ENCODE measurements at places on chromosomes 16 and 17.

DNA sequence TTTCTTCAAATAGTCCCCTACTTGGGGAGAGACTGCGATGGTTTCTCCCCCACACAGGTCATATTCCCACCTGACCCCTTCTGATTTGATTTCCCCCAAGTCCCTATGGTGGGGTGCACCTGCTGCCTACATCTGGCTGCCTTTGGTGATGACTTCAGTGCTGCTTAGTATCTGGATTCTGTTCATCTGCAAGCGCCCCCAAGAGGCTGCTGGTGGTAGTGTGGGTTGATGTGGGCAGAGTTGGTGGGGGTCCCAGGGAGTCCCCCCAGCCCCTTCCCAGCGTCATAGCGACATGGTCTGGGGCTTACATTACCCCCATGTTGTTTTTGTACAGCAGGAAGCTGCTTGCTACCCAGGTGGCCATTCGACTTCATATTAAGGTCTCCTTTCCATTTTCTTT is 99.2 kb downstream of the NTN1 start:
- DNase-seq: no peak

DNA sequence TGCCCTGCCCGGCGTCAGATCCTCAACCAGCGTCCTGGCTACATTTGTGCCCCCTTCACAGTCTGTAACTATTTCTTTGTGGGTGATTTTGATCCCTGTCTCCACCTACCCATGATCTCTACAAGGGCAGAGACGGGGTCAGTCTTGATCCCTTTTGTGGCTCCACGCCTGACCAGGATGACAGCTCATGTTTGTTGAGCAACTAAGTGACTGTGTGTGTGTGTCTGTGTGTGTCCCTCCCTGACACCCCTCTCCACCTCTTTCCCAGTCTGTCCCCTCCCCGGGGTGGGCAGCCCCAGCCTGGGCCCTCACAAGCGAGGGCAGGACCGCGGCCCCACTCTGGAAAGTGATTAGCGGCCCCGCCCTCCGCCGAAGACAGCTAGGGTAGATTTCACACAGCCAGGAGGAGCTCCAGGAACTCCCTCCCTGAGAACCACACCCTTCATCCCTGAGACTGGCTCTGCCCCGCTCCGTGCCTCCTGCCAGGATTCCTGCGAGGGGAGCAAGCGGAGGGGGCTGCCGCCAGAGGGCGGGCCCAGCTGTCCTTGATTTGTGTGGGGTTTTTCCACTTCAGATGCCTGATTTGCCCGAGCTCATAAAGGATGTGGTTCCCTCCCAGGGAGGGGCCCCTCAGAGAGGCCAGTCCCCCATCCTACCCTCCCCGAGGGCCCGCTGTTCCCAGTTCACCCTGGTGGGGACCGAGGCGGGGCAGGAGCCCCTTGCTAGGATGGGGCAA is 5.3 kb upstream of the HS3ST6 start:
- DNase-seq: peak; percentile 58

GRCh38 chr16:15897834-15898254 is 9.4 kb upstream of the CEP20 start:
- no peak for DNase-seq

- DNase-seq: no peak
Observed at GRCh38 chr16:85638695-85639409, 25.7 kb downstream of the GSE1 start.

DNA sequence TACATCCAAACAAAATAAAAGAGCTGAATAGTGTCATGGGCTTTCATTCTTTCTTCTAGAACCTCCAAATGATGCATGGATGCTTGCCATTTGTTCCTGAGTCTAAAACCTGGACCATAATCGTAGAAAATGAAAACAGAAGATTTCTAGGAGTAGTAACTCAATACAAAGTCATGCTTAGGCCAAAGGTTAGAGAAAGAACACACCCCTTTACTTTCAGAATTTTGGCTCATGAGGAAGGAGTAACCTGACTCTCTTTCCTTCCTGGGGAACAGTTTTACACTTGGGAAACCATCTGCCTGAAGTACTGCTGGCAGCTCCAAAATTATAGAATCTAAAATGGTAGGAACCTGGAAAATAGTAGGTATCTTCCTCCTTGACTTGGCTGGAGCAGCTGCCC is 137.2 kb downstream of the SNX11 start:
- no peak for DNase-seq

DNA sequence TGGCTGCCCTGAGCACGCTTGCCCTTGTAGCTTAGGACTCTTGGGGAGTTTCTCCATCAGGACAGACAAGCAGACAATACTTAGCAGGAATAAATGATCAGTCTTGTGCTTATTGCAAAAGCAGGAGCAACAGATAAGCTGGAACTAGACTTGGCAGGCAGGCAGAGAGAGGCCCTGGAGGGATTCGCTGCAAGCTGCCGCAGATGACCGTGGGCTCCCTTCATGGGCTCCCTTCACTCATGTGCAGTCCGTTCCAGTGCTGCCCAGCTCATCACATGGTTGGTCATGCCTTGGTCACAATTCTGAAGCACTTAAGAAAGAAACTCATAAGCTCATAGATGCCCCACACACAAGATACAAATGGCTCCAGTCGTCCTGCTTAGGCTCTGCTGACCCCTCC is 2.4 kb upstream of the SLC5A10 start:
- no peak for DNase-seq

GRCh38 chr16:24624102-24624501 is 84.7 kb downstream of the RBBP6 start:
- no peak for DNase-seq

DNA sequence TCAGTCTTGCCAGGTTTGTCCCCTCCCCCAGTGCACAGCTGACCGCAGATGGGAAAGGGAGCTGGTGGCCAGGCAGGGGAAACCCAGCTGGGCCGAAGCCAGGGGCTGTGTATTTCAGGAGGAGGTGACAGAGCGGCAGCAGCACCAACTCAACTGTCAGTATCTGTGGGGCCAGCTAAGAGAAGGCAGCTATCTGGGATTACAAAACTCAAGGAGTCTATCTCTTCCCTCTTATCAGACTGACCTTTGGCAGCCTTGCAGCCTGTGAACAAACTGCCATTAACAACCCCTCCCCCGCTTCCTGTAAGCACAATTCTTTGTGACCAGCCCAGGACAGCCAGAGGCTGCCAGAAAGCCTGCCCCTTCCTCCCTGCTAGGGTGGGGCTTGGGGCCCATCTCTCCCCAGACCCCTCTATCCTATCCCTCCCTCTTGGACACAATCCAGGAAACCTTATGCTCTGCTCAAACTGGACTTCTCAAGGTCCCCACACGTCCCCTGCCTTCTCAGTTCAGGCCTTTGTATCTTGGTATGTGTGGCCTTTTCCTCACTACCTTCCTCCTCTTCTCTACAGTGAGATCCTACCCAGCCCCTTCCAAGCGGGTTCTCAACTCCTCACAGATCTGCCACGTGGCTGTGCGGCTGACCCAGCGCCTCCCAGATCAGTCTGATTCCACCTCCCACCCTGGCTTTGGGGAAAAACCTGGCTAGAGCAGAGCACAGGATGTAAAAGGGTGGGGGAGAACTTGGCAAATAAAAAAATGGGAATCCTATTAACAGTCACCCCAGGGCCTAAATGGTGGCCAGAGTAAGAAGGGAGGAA is 10.5 kb downstream of the ST3GAL2 start:
- DNase-seq: peak; percentile 98

GRCh38 chr16:57743458-57743857 is 7.9 kb downstream of the KATNB1 start:
- no peak for DNase-seq

- DNase-seq: no peak
Observed at GRCh38 chr17:2187758-2188157, 115.8 kb downstream of the SMG6 start.

GRCh38 chr16:17467923-17468540 is 2.7 kb downstream of the XYLT1 start:
- peak; percentile 87 for DNase-seq

DNA sequence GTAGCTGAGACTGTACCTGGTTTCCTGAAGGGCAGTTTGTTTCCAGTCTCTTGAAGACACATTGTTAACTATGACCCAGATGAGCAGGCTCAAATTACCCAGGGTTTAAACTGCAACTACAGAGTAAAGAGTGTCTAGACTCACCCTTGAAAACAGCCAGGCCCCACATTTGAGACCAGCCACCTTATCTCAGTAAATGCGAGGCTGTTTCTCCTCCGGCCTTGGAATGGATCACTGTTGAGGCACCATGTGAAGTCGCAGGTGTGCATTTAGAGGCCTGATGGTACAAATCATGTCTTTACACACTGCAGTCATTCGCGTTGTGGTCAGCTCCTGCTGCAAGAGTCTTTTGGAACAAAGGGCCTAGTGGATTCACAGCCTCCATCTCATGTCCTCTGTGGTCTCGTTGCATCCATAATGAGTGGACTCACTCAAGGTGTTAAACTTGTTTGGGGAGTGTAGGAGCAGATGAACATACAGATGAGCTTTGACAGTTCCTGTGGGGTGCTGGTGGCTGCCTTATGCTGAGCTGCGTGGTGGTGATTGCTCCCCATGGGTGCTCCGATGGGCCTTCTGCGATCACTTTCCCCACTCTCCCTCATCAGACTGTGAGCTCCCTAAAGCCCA is 18.5 kb upstream of the N4BP1 start:
- no peak for DNase-seq

DNA sequence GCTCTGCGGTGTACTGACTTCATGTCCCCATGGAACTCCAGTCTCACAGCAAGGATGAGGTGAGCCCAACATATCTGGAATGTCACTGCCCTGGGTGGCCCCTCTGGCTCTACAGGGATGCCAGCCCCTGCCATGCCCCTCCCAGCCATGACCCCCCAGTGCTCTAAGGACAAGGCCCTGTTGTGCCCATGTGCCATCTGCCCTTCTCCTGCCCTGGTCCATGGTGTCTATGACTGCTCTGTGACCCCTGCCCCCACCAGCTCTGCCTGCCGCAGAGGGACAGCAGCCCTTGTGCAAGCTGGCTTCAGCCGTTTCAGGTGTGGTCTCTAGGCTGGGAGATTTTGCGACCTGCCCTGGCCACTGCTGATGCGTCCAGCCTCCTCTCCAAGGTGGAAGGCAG is 40.3 kb downstream of the TK2 start:
- no peak for DNase-seq

- no peak for DNase-seq
Observed at GRCh38 chr17:68870976-68871375, 84.2 kb downstream of the ABCA8 start.

- DNase-seq: no peak
Observed at GRCh38 chr17:27608328-27609230, 22.4 kb upstream of the LGALS9 start.

GRCh38 chr17:44310188-44310587 is 1.8 kb downstream of the RUNDC3A start:
- DNase-seq: no peak

GRCh38 chr16:49631187-49632041 is 224.5 kb downstream of the ZNF423 start:
- no peak for DNase-seq

GRCh38 chr17:45087504-45087975 is 26.4 kb downstream of the NMT1 start:
- DNase-seq: no peak

DNA sequence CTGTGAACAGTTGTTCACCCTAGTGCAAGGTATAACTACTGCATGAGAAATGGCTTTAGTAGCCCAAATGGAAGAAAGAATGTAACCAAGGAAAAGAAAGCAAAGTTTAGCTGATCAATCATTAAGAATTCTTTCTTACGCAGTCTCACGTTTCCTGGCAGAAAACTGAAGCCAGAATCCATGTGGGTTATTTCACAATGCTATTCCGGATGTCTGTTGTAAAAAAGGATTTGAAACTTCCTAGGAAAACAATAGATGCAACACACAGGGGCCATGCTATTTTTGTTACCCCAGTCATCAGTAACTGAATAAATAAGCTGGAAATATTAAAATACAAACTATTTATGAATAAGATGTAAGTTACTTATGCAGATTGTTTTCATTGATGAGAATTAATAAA is 802.5 kb downstream of the CDH8 start:
- no peak for DNase-seq

- DNase-seq: no peak
Observed at GRCh38 chr17:64378890-64379354, 11.7 kb downstream of the PECAM1 start.

DNA sequence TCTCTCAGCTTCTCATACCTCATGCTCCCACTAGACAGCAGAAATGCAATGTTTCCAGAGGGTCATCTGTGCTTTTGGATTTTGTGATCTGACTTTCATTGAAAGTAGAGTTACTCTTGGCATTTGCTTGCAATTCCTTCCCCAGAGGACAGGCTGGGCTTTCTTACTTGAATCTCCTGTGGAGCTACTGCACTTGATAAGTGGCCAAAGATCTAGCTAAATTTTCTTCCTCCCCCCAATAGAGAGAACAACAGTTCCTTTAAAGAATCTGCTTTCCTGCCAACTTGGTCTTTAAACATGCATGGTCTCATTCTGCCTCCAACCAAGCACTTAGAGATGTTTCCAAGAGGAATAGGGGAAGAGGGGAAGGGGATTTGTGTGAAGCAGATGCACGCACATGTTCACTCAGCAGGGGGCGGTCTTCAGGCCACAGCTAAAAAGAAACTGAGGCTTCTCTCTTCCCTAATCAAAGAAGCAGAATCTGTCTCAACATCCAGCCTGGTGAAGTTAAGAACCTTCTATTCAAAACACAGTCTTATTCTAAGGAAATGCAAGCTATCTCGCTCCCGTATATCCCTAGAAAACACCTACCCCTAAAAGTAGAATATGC is 229.6 kb downstream of the ZFHX3 start:
- no peak for DNase-seq

DNA sequence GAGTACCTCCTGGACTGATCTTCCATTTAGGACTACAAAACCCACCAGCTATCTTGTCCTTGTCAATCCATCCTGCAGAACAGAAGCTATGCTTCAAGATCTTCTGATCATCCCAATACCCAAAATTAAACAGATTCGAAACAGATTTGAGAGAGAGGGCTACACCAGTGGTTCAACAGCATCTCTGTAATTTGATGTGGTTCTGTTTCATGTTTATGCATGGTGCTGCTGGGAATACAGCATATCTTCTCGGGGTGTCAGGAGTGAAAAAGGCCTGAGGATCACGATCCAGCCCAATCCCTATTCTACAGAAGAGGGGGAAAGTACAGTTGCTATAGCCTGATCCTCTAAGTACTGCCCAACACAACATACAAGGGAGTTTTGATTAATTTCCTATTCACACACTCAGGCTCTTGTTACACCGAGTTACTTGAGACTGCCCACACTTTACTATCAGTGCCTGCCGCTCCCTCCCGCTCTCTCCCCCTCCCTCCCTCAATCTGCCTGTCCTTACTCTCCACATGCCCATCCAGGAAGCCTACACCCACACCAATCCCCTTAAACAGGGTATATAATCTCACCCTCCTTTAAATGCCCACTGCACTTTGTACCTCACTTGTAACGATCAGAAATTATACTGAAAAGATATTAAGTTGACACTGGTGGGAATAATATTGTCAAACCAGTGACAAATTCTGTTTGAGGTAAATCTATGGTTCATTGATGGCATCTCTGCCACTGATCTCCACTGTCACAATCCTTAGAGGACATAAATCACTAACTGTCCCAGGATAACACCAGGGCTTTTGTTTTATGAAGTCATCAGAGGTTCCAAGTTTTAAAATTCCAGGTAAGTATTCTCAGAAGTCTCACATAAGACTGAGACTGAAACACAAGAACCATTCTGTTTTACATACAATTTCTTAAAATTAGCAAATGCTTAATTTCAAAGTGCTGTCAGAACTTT is 89.3 kb upstream of the PLEKHM1 start:
- no peak for DNase-seq

All from right cardiac atrium (tissue), 5 donors.